ENCODE measurements at places on chromosomes 1 and 21.

DNA sequence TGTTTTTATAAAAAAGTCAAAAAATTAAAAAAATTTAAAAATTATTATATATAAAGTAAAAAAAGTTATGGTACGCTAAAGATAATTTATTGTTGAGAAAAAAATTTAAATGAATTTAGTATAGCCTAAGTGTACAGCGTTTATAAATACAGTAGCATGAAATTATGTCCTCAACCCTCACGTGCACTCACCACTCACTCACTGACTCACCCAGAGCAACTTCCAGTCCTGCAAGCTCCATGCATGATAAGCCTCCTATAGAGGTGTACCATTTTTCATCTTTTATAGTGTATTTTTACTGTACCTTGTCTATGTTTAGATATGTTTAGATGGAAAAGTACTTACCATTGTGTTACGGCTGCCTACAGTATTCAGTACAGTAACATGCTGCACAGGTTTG, 5.1 kb downstream of the DISC1 start:
- no peak for DNase-seq

- DNase-seq = peak; percentile 10
Observed at GRCh38 chr1:241998412-241998921, 431 bp downstream of the MAP1LC3C start.

DNA sequence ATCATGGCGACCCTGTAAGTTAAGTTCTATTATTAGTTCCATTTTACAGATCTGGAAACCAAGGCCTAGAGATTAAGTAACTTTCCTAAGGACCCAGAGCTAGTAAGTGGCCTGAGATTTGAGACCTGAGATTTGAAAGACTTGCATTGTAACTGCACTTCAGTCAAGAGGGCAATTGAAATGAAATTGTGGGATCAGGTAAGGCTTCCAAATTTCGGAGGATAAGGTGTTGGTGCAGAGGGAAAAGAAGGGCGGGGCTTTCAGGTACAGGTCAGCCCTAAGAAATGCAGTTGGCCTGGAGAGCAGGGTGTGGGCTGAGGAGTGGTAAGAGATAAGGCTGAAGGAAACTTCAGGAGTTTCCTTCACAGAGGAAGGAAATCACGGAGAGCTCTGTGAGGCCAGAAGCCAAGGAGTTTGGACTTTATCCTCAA, 51.1 kb downstream of the SLC16A1 start:
- DNase-seq = no peak

DNA sequence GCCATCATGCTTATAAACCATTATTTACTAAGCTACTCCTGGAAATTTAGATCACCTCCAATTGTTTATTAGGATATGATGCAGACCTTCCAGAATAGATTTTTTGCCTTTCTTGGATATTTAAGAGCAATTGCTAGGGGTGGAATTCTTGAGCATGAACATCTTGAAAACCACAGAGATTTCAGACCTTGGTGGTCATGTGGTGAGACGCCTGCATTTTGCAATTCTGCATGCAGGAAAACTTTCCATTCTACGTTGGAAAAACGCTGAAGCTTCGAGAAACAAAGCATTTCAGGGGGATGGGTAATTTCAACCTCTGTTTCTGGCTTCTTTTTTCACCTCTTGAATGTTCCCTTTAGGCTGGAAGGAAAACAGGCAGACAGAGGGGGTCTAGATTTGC, 596.3 kb downstream of the KIF26B start:
- no peak for DNase-seq

DNA sequence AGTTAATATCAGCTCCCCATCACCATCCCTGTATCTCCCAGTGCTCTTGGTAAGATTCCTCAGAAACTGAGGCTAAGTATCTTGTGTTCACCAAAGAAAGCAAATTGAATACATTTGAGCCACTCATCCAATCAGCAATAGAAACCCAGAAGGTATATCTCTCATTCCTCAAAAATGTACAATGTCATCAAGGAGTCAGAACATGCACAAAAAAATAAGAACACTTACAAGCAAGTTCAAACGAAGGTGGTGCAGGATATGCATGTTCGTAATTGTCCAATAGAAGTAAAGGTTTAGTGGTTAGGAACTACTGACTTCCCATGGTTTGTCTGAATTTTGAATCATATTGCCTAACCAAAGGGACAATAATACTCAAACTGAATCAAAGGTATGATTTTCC, 24.3 kb downstream of the RXRG start:
- no peak for DNase-seq

GRCh38 chr1:16215882-16216753, 3.7 kb upstream of the ARHGEF19 start:
- peak; percentile 32 for DNase-seq

DNA sequence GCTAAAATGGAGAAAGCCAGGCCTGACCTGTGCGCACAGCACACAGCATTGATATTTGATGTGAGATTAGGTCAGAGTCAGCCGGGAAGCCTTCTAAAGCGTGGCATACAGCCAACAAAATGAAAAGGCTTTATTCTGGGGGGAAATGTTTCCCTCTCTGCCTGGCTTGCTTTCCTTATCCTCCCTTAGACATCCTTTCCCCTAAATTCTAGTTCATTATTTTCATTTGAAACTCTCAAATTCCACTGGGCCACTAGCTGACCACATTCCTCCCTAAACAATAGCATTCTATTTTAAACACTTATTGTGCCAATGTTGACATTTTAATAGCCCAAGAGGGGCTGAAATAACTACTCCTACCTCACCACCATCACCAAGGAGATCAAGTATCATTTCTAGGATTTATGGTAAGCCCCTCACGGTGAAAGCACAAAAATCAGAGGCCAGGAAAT, 49.4 kb downstream of the LEPR start:
- DNase-seq = no peak

- DNase-seq = no peak
Observed at GRCh38 chr1:200038325-200038980, 10.9 kb downstream of the NR5A2 start.

- DNase-seq = no peak
Observed at GRCh38 chr1:165857046-165857801, 29.8 kb downstream of the UCK2 start.

- DNase-seq = no peak
Observed at GRCh38 chr1:22404486-22404885, 47.2 kb upstream of the ZBTB40 start.

DNA sequence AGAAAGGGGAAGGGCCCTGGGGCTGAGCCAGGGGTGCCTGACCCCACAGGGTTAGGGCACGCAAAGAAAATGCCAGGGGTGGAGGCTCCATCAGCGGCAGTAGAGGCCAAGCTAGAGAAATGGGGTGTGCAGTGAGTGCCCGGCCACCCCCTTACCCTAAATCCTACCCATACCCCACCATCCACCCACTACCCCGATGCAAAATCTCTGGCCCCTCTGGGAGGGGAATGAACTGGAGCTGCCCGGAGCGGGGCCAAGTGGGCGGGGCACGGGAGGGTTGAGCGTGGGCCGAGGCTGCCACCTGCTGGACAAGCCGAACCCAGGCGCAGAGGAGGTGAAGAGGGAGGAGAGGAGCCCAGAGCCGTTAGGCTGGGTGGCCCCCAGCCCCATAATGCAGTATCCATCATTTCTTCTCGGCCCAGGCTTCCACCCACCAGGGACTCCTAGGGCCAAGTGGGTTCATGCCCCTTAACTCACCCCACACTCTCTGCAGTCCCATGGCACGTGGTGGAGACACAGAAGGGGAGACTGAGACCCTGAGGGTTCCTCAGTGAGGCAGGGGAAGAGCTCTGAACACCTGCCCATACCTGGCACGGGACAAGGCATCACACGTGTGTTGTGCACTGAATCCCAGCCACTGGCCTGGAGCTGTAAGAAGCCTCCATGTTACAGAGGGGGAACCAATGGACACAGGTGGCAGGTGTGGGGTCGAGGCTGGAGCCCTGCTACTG, 1.4 kb upstream of the C1QC start:
- DNase-seq = peak; percentile 24

DNA sequence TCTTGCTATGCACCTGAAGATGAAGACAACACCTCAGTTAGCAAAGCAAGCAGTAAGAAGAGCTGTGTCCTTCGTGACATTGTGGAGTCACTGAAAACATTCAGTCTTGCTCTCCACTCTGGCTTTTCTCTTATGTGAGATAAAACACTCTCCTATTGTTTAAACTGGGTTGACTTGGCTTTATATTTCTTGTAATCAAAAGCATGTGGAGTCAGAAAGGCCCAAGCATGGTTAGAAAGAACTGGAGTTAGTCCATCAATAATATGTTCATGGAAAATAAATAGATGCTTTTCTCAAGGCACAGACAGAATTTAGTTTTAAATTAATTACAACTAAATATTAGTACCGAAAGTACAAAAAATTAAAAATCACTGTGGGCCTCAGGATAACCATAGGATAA, 61.7 kb downstream of the UBE2U start:
- no peak for DNase-seq

- DNase-seq = no peak
Observed at GRCh38 chr1:2948751-2949680, 72.3 kb upstream of the ACTRT2 start.

All from T-helper 2 cell (primary cell).